ENCODE measurements at places on chromosomes 12 and 14.

DNA sequence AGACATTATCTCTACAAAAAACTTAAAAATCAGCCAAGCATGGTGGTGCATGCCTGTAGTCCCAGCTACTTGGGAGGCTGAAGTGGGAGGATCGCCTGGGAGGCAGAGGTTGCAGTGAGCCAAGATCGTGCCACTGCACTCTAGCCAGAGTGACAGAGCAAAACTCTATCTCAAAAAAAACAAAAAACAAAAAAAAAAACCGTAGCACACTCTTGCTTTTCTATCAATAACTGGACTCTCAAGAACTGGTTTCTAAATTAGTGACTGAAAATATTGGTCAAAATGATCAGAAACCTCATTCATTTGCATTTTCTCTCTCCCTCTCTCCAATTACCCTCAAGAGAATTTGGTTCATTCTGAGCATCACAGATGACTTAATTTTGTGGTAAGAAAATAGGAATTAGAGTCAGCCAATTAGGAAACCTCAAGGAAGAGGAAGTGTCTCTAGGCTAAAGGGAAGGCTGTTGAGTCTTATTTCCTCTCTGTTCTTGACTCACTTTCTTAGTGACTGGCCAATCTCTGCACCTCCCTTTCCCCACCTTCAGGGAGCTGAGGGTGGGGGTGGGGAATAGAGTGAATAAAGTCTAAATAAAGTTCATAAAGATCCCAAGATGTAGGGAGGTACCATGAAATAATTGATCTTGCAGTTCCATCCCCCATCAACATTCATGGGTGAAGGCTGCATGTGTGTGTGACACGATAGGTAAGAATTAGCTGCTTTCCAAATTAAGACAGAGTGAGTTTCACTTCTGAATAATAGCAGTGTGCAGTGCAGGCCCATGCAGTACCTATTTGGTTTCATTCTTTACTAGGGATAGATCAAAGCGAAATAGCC is 6.8 kb upstream of the PSMA6 start:
- no peak for DNase-seq

DNA sequence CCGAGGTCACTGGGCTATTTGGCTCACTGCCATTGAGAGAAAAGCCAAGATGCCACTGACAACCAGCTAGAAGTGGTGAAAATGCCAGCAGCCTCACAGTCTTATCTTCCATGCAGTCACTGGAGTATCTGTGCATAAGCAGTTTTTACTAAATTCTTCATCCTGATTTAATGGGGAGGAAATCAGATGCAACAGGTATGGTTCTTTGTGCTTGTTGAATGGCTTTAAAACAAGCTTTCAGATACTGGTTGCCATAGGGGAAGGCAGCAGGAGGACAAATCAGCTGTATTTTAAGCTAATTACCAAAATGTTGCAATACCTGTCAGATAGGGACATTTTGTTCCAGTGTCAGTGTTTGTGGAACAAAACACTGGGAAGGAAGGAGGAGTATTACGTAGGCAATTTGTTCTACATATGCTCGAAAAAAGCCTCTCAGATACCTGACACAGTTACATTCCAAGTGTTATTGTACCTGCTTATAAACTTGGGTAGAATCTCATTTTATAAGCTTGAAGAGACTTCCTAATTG is 54.1 kb upstream of the ARHGAP5 start:
- no peak for DNase-seq

DNA sequence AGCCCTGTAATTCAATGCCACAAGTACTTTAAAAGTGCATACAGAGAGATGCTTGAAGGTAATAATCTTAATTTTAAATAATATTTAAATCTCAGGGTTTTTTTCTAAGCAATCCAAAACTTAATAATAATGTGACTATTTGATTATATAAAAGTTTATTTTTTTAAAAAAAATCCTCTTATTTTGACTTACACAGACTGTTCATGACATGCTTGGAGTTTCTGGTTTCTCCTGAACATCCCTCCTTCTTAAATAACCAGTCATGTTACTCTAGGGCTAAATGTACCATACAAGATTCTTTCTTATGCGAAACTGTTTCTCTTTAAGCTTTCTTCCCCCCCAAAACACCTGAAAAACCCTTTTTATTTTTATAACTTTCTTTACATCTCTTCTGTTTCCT is 58.2 kb upstream of the SLC2A13 start:
- DNase-seq, result no peak

GRCh38 chr12:108612788-108613282 is 15.0 kb upstream of the TMEM119 start:
- DNase-seq, result no peak

DNA sequence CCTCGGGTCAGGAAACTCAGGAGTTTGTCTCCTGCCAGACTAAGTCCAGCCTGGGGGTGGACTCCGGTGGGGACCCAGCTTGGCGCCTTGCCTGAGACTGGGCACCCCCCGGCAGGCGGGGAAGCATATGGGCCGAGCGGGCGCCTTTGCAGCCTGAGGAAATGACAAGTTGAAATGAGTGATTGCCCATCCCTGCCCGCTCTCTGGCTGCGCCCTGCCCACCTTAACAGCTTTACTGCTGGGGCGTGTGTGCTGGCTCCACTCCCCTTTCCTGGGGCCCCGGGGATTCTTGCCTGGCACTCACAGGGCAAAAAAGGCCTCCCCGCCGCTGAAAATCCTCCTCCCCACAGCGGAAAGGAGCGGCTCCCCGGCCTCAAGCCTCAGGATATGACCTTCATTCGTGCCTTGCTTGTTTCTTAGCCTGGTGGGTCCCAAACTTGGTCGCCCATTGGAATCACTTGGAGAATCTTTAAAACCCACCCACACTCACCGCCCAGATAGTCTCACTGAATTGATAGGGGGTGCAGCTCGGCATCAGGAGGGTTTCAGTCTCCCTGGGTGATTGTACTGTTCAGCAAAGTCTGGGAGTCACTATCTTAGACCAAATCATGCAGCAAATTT is 1.5 kb downstream of the RFLNA start:
- no peak for DNase-seq

- DNase-seq, result no peak
Measured at GRCh38 chr12:82187011-82187410, 171.2 kb downstream of the CCDC59 start.

GRCh38 chr12:3446235-3446634 is 44.8 kb upstream of the PRMT8 start:
- DNase-seq, result no peak

DNA sequence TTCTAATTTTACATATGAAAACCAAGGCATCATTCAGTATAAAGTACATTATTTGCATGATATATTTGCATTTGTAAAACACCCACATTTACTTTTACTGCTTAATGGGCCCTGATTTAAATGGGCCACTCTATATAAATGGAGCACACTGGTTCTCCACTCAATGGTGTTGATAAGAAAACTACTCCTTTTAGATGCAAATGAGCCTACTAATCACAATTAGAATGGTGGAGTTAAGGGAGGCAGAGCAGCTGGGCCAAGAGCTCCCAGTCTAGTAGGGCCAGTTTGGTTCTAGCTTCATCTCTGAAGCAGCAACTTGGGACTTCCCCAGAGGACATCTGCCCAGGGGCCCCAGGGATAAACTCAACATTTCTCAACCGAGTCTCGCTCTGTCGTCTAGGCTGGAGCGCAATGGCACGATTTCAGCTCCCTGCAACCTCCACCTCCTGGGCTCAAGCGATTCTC is 120.7 kb downstream of the FOXN3 start:
- no peak for DNase-seq

- peak; percentile 20 for DNase-seq
Measured at GRCh38 chr12:75437564-75437963, 43.0 kb upstream of the GLIPR1 start.

DNA sequence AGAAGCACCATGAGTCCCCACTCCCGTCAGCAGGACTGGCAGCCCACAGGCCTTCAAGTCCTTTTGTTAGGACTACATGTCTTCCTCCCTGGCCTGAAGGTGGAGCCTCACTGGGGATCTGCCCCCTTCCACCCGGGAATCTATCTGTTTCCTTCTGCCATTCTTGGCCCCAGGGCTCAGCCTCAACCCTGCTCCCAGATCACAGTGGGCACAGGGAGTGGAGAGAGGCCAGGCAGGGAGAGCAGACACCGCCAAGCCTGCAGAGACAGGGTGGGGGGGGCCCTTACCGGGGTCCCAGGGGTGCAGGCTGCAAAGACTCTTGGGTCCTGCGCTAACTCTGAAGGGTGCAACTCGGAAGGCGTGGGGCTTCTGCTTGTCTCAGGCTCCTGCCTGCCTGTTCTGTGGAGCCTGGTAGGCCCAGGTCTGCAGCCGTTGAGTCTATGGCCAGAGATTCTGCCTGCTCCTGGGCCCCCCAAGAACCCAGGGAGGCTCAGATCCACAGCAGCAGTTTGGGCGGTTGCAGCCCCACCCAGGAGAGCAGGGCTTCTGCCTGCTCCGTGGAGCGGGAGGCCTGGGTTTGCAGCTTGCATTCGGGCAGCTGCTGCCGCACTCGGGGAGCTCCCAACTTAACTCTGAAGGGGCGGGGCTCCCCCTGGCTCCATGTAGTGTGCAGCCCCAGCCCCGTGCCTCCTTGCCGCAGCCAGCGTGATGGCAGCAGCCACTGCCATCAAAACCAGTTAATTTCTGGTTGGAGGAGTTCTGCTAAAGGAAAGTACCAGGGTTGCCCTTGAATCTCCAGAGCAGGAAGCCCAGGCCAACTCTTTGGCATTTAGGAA is 21.7 kb upstream of the PLBD1 start:
- no peak for DNase-seq

- no peak for DNase-seq
Measured at GRCh38 chr12:28974883-28975282, 174.2 kb upstream of the FAR2 start.

DNA sequence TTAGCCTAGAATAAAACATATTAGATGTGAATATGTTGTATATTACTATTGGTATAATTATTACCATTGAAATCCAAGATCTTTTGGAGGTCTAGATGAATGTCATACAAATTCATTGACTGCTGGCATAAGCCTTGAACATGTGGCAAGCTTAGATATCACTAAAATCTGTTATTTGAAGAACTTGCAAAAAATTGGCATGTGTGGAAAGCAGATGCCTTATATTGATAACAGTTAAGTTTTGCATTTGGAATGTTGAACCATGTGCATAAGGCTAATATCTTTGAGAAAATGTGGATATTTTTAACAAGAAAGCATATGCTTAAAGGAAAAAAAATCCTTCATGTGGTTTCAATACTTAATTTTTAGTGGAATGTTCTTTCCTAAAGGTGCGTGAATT is 203.6 kb upstream of the PRICKLE1 start:
- no peak for DNase-seq

DNA sequence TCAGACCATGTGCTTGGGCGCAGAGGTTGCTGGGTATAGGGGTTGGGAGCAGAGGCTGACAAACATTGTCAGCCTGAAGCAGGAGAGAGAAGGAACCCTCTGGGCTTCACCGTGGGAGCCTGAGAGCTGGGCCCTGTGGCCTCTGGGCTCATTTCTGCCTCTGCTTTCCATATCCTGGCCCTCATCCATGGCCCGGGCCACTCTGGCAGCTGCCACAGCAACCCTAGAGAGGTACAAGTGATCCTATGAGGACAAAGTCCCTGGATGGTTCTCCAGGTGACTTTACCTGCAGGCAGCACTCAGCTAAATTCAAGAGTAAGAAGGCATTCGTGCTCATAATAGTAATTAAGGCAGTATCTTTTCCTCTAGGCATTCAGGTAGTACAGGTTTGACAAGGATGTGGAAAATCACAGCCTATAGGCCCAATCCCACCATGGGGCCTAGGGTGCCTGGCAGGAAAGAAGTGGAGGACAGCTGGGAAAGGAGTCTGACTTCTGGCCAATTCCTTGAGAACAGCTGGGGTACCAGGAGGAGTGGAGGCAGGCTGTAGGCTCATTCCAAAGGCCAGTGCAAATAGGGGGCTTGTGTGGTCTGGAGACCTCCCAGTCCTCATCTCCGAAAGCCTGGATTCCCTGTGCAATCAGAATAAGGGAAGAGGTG is 3.6 kb upstream of the TTC7B start:
- DNase-seq, result no peak

DNA sequence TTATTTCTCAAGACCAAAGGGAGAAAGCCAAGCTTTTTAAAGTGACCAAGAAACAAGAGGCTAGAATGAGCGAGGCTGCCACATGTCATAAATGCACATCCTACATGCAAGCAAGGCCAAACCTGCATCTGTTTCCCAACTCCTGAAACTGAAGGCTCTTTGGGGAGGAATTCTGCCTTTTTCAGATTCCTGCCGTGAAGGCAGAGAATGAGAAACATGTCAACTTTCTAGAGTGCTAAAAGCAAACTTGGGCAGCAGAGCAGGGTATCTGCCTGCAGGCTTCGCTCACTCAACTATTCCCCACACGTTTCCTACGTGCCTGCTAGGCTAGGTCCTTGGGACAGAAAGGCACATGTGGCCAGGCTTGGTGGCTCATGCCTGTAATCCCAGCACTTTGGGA is 15.2 kb downstream of the DPF3 start:
- no peak for DNase-seq

- DNase-seq, result no peak
Measured at GRCh38 chr12:65113621-65114035, 7.5 kb downstream of the WIF1 start.

DNA sequence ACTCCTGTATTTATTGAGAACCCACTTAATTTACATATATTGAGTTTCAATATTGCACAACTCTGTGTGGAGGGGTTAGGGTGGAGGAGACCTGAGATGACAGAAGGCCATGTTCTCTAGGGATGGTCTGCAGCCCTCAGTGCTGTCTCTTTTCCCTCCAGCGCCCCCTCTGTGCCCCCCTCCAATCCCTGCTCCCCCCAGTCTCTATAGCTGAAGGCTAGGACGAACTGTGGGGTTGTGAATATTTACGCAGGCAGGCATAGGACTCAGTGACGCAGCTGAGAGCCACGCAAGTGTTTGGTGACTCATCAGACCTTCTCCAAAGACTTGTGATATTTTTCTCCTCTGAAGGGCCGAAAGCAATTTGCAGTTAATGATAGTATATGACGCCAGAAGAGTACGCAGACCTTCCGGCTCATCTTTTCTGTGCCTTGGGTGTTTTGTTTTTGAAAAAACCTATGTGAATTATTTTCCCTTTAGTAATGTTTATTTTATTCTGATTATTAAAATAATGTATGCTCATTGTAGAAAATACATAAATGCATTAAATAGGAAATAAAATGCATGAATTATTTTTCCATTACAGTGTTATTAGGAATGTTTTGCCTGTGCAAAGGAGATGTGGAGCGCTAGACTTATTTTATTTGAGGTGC is 85.3 kb downstream of the SLC25A47 start:
- DNase-seq, result no peak

DNA sequence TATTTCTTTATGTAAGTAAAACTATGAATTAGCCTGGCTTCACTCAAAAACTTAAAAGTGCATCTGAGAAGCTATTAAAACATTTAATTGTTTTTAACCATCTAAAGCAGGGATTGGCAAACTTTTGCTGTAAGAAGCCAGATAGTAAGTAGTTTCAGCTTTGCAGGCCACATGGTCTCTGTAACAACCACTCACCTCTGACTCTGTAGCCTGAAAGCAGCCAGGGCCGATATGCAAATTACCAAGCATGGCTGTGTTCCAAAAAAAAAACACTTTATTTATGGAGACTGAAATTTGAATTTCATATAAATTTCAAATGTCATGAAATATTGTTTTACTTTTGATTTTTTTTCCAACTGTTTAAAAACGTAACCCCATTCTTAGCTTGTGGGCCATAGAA is 95.3 kb downstream of the CIT start:
- DNase-seq, result no peak
